ENCODE measurements at places on chromosomes 16 and 17.

- DNase-seq: no peak
These were observed 196.5 kb downstream of the TANC2 start for GRCh38 chr17:63162406-63163157.

- no peak for DNase-seq
These were observed 5.2 kb upstream of the TMEM235 start for GRCh38 chr17:78226055-78226758.

DNA sequence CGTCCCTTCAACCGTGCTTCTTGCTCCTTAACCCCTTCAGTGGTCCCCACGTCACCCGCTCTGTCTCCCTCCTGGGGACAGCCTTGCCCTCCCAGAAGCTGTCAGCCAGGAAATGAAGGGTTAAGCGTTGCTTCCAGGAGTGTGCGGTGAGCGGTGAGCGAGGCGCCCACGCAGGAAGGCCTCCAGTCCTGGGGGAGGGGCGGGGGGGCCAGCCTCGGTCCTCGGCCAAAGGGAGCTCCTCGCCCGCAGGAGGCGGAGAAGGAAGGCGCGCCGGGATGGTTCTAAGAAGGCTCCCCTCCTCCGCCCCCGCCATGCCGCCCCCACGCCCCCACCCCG is 2.3 kb downstream of the RBFOX3 start:
- no peak for DNase-seq

GRCh38 chr17:81335773-81336157 is 40.7 kb upstream of the SLC38A10 start:
- no peak for DNase-seq

GRCh38 chr17:10879190-10879836 is 41.4 kb upstream of the PIRT start:
- peak; percentile 74 for DNase-seq

- no peak for DNase-seq
These were observed 27.1 kb downstream of the PRSS54 start for GRCh38 chr16:58267524-58268243.
